Kidney epithelial cell (primary cell): ENCODE measurements at places on chromosomes 12 and 14. TPM values are rescaled to one million over a fixed set of nuclear protein-coding genes. Genes with fewer than 3 reads are reported as not detected.

GPR162 gene
- 0.21 and 0.75 TPM in 2 replicates for total RNA-seq

SDS gene
- total RNA-seq = not detected in 2 replicates

NUBPL gene
- 9.8 and 9.9 TPM in 2 replicates for total RNA-seq

GRCh38 chr14:60301685-60302084 is 52.7 kb downstream of the PPM1A start:
- no peak for DNase-seq

DNA sequence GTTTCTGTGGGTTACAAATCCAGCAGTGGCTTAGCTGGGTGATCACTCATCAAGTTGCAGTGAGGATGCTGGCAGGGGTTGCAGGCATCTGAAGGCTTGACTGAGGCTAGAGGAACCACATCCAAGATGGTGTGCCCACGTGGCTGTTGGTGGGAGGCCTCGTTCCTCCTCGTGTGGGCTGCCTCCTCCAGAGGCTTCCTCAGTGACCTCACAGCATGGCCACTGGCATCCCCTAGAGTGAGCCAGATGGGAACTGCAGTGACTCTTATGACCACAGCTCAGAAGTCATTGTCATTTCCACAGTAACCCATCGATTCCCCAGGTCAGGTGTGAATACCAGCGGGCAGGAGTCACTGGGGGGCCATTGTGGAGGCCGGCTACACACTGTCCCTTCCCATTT is 17.8 kb downstream of the AACS start:
- DNase-seq = no peak
